ENCODE measurements at places on chromosomes 4 and X. TPM values are rescaled to one million over a fixed set of nuclear protein-coding genes. Genes with fewer than 3 reads are reported as not detected.

The PPP1R2C gene
- not detected for total RNA-seq

DNA sequence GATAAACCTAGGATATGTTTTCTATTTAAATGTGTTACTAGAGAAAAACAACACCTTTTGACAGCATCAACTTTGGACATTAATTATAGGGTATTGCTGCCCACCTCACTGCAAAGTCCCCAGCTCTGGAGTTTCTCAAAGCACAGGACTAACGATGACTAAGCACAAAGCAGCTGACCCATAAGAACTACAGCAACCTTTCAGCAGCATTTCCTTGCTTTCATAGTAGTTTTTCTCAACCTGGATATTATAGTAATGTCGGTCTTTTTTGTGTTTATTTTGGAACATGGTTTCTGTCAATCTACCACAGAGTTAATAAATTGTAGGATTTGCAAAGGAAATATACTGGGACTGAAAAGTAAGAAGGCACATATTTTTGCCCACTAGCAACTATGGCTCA lies 21.5 kb downstream of the HHIP start:
- H3K36me3 ChIP-seq = no peaks in the 10 kb centered on the region
- DNase-seq = no peak
- H3K4me1 ChIP-seq = no peaks in the 10 kb centered on the region
- no peaks in the 10 kb centered on the region for H3K27me3 ChIP-seq
- H3K27ac ChIP-seq = no peak overlapping the region
- no peak overlapping the region for H3K4me3 ChIP-seq

DNA sequence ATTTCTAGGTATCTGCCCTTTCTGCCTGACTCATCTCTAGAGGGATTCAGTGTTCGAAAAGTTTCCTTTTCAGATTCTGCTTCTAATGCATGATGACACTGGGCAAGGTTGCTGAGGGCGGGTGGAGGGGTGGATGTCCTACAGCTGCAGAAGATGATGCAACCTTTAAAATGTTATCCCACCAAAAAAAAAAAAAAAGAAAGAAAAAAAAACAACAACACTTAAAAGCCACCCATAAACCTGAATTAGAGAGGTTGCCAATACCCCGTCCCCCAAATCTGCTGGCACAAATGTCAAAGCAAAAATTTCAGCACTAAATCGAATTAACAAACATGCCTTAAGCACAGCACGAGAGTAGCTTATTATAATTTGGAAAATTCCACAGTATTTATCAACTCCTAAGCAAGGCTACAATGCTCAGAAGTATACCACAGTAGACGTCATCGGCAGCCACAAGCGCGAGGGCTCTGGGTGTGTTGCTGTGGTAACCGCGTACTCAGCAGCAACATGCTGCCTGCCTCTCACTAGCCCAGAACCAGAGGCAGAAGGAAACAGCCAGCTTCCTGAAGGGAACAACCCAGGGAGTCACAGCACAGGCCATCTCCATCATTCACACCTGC lies 167.5 kb upstream of the MAP3K15 start:
- H3K4me3 ChIP-seq = no peak overlapping the region
- peak; percentile 45 for DNase-seq
- H3K27ac ChIP-seq = no peak overlapping the region
- H3K36me3 ChIP-seq = no peaks in the 10 kb centered on the region

DNA sequence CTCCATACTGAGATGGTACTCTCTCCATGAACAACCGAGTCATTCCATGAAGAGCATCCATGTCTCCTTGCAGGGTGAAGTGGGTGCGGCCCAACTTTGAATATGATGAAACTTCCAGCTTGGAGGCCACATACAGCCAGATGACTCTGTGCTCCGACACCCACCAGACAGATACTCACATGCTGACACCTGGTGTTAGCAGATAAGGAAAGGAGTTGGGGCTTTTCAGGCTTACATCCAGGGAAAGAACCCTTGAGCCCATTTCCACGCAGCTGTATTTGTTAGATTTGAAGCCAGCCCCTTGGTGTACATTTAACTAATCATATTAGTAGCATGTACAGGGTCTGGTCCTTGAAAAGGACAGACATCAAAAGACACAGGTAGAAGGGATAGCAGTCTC lies 62.1 kb upstream of the PRRG3 start:
- no peak for DNase-seq
- H3K4me3 ChIP-seq = no peak overlapping the region
- no peaks in the 10 kb centered on the region for H3K36me3 ChIP-seq
- no peak overlapping the region for H3K27ac ChIP-seq
- H3K27me3 ChIP-seq = no peaks in the 10 kb centered on the region
- H3K4me1 ChIP-seq = no peaks in the 10 kb centered on the region

GRCh38 chr4:1211891-1212545 lies 36.9 kb downstream of the CTBP1 start:
- peaks cover 20% of the 10 kb centered on the region for H3K36me3 ChIP-seq
- H3K4me1 ChIP-seq = peaks cover 31% of the 10 kb centered on the region
- H3K27ac ChIP-seq = no peak overlapping the region
- no peaks in the 10 kb centered on the region for H3K27me3 ChIP-seq
- no peak for DNase-seq

The IBSP gene
- total RNA-seq = not detected

DNA sequence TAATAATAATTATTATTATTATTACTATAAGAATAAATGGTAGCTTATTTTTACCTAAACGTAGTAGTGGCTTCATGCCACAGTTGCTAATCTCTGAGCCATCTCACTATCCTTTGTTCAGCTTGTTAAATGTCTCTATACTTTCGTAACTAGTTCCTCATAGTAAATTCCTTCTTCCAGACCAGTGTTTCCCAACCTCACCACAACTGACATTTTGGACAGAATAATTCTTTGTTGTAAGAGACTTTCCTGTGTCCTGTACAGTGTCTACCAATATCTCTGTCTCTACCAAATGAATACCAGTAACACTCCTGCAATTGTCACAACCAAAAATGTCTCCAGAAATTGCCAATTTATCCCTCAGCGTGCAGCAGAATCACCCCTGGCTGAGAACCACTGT lies 1040.9 kb downstream of the DMD start:
- no peaks in the 10 kb centered on the region for H3K36me3 ChIP-seq
- DNase-seq = no peak
- no peak overlapping the region for H3K4me3 ChIP-seq
- H3K4me1 ChIP-seq = no peaks in the 10 kb centered on the region
- H3K27ac ChIP-seq = no peak overlapping the region

The S100P gene
- total RNA-seq = 137 TPM

DNA sequence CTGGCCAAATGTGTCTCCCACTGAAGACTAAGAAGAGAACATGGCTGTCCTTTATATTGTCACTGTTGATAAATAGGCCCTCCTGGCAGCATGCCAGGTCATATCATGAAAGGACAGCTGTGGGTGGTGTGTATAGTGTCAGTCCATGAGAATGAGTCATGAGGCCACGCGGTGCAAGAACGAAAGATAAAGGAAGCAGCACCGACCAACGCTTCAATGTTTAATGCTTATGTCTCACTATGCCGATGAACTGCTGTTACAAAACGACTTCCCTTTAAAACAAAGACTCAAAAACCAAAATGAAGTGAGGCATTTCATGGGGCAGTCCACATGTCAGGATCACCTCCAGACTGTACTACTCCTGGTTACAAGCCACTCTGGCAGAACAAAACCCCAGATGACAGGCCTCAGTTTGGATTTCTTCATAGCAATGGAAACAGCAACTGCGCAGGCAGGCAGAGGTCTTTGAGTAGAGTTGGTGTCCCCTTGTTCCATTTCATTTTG lies 5.2 kb upstream of the TCEANC start:
- peaks cover 5% of the 10 kb centered on the region for H3K4me1 ChIP-seq

GRCh38 chrX:108285356-108285755 lies 152.9 kb downstream of the COL4A6 start:
- no peaks in the 10 kb centered on the region for H3K36me3 ChIP-seq
- H3K4me1 ChIP-seq = no peaks in the 10 kb centered on the region
- no peak overlapping the region for H3K27ac ChIP-seq
- no peak overlapping the region for H3K4me3 ChIP-seq

GRCh38 chr4:124710015-124710741 lies 2.4 kb downstream of the ANKRD50 start:
- H3K4me1 ChIP-seq = peaks cover 5% of the 10 kb centered on the region
- DNase-seq = no peak
- H3K36me3 ChIP-seq = no peaks in the 10 kb centered on the region
- H3K4me3 ChIP-seq = no peak overlapping the region

DNA sequence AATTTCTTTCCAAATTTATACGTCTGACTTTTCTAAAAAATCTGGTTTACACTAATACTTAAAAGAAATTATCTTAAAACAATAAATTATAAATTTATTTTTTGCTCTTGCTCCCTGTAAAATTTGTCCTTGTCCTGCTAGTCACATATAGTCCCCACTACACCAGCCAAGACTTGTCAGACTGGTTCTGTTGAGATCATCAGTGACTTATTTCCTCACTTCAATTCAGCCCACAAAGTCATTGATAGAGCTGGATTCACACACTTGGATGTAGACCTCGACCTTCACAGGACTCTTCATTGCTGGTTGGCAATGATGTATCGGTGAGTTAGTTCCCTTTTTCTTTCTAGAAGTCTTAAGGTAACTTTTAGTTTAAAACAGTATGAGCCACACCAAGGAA lies at the start of gene TMPRSS11E:
Gene TMPRSS11E, plus strand, starts transcription at position 263 of the 400 bp plus-strand sequence. Its CDS starts 50 bp downstream, at position 313.
- no peaks in the 10 kb centered on the region for H3K4me1 ChIP-seq
- no peaks in the 10 kb centered on the region for H3K27me3 ChIP-seq
- no peak within 1 kb of the TSS for H3K27ac ChIP-seq
- no peak within 1 kb of the TSS for H3K4me3 ChIP-seq
- no peaks in the 10 kb centered on the region for H3K36me3 ChIP-seq
- no peak for DNase-seq

GRCh38 chr4:148776941-148777340 lies 334.7 kb upstream of the NR3C2 start:
- H3K36me3 ChIP-seq = no peaks in the 10 kb centered on the region
- H3K4me1 ChIP-seq = no peaks in the 10 kb centered on the region
- H3K4me3 ChIP-seq = no peak overlapping the region
- no peaks in the 10 kb centered on the region for H3K27me3 ChIP-seq
- H3K27ac ChIP-seq = no peak overlapping the region

The NAA11 gene
- not detected for total RNA-seq

GRCh38 chrX:19772096-19772821 lies 115.1 kb downstream of the SH3KBP1 start:
- H3K4me1 ChIP-seq = no peaks in the 10 kb centered on the region
- DNase-seq = no peak
- H3K27ac ChIP-seq = peak overlapping the region; percentile 27
- no peaks in the 10 kb centered on the region for H3K27me3 ChIP-seq
- H3K4me3 ChIP-seq = no peak overlapping the region

- H3K27ac ChIP-seq = no peak overlapping the region
- no peak overlapping the region for H3K4me3 ChIP-seq
- H3K36me3 ChIP-seq = no peaks in the 10 kb centered on the region
- H3K27me3 ChIP-seq = no peaks in the 10 kb centered on the region
- no peak for DNase-seq
Measured at GRCh38 chrX:18956303-18957032, 27.4 kb downstream of the PHKA2 start.

The CLDN2 gene
- 1.9 TPM for total RNA-seq

GRCh38 chr4:129410115-129410514 lies 314.2 kb downstream of the C4orf33 start:
- H3K36me3 ChIP-seq = no peaks in the 10 kb centered on the region
- DNase-seq = no peak
- H3K27me3 ChIP-seq = no peaks in the 10 kb centered on the region

DNA sequence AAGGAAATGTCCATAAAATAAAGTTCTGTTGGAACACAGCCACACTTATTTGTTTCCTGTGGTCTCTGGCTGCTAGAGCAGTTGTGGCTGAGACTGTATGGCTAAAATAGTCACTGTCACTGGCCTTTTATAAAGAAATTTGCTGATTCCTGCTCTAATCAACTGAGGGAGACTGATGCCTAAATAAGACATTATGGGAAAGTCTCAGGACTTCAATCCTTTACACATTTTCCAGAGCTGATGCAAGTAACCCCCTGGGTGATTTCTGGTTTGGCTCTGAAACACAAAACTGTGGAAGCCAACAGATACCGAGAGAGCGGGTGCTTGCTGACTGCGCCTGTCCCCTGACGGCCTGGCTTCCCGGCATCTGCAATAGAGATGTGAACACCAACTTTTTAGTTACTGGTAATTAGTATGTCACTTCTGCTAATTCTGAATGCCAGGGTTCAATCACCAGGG lies 64.0 kb downstream of the POLR2B start:
- H3K4me1 ChIP-seq = no peaks in the 10 kb centered on the region
- no peaks in the 10 kb centered on the region for H3K27me3 ChIP-seq
- H3K4me3 ChIP-seq = no peak overlapping the region
- no peaks in the 10 kb centered on the region for H3K36me3 ChIP-seq
- no peak for DNase-seq

The ARHGEF9 gene
- 40.8 TPM for total RNA-seq

DNA sequence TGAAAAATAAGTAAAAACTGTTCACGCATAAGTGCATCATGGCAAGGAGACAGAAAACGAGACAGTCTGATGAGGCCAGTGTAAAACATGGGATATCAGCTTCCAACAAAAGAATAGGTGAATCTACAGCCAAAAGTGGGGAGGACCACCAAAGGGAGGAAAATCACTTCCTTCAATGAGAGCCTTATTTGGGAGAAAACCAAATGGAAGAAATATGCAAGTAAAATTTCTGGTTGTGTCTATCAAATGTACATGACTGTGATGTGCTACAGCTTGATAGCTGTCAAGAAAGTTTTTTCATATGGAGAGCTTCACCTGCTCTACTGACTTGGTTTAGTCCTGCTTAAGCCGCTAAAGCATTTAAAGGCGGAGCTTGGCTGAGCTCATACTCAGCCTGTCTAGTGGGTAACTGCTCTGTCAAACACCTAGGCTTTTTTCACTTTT lies 66.2 kb downstream of the MAGEA1 start:
- H3K4me3 ChIP-seq = no peak overlapping the region
- H3K27me3 ChIP-seq = peaks cover 2% of the 10 kb centered on the region

DNA sequence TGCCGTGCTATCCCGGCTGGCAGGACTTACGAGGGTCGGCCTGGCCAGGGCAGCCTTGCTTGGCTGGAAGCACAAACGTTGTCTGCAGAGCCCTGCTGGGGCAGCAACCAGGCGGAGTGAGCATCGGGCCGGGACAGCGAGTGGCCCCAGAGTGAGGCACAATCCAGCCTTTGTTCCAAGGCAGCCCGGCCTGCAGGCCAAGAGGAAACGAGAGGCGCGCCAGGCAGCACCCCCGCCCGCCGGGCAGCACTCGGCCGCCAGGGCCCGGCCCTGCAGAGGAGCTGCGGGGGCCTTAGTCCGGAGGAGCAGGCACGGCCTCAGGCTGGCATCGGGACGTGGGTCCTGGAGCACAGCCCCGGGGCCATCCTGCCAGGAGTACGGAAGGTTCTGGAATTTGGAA lies 24.1 kb downstream of the FGFRL1 start:
- H3K27me3 ChIP-seq = peaks cover 11% of the 10 kb centered on the region
- no peak overlapping the region for H3K27ac ChIP-seq
- H3K4me3 ChIP-seq = no peak overlapping the region
- no peak for DNase-seq
- no peaks in the 10 kb centered on the region for H3K36me3 ChIP-seq
- H3K4me1 ChIP-seq = no peaks in the 10 kb centered on the region

The GAGE1 gene
- not detected for total RNA-seq

DNA sequence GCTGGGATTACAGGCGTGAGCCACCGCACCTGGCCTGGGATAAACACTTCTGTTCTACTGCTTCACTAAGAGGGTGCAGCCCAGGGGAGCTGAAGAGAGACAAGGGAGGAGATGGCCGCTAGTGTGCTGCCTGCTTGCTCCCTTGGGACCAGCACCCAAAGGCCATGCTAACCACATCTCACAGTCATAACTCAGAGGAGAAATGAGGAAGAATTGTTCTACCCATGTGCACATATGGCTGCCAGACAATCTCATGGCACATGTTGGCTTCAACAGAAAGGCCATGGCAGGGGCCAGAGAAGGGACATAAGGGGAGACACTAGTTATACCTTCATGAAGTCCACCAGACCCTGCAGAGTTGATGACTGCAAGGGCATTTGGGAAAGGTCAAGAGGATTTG lies 22.4 kb downstream of the CLDN22 start:
- no peak for DNase-seq
- H3K27ac ChIP-seq = no peak overlapping the region
- no peak overlapping the region for H3K4me3 ChIP-seq
- H3K4me1 ChIP-seq = no peaks in the 10 kb centered on the region
- H3K27me3 ChIP-seq = no peaks in the 10 kb centered on the region
- H3K36me3 ChIP-seq = no peaks in the 10 kb centered on the region
